ENCODE measurements at places on chromosomes 6 and 20.

DNA sequence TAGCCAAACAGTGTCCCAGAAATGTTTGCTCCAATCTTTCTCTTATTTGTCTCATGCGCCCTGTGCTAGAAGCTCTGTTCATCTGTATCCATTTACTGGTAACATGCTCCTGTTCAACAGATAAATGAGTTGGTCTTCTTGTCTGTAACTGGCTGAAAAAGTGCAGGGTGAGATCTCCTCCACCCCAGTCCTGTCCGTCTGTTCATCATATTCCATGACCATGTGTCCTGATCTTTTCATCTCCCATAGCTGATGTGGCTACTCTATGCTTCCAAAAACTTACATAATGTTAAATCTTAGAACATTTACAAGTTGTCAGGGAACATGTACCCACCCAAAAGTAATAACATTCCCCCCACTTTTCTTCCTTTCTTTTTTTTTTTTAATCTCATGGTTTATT lies 31.8 kb upstream of the DSE start:
- DNase-seq, result no peak

- no peak for DNase-seq
Measured at GRCh38 chr6:3471711-3472110, 14.9 kb upstream of the SLC22A23 start.

GRCh38 chr6:106098383-106099234 lies 12.5 kb downstream of the PRDM1 start:
- DNase-seq, result peak; percentile 77

DNA sequence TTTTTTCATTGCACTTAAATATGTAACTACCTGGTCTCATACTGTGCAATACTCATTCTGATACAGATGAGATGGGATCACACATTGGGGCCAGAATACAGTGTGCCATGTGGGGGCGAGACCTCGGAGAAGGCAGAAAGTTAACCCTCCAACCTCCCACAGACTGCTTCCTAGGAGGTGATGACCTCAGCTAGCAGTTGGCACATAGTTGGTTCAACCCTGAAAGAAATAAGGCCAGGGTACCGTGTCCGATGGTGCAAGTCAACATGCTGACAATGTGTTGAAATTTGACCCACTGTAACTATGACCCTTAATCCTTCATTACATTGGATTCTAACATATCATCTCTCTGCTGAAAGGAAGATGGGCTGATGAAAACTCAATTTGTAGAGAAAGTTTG lies 61.9 kb downstream of the GJA10 start:
- DNase-seq, result no peak

DNA sequence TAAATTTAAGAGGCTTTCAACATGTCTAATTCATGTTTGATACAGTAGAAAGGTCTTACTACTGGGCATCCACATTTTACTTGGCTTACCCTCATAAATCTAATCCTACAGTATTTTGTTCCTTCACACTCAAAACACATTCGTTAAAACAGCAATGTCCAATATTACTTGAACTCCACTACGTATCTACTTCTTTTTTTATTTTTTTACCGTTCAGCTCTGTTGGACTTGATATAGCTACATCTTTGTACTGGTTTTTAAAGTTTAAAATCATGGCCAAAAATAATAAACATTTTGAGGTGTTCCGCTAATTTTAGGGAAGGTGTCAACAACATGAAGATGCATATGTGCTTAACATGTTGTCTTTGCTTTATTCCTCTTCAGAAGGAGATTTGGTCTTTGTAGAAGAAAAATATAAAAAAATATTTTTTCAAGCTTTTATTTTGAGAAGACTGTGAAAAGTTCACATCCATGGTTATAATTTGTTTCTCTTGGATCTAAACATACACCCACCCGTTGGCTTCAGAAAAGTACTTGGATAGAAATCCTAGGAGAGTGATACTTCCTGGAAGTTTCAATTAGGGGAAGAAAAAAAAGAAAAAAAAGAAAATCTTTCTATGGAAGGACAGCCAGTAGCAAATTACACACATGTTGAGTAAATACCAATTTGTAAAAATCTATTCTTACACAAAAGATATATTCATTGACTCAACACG lies 71.5 kb downstream of the EPB41L2 start:
- no peak for DNase-seq

DNA sequence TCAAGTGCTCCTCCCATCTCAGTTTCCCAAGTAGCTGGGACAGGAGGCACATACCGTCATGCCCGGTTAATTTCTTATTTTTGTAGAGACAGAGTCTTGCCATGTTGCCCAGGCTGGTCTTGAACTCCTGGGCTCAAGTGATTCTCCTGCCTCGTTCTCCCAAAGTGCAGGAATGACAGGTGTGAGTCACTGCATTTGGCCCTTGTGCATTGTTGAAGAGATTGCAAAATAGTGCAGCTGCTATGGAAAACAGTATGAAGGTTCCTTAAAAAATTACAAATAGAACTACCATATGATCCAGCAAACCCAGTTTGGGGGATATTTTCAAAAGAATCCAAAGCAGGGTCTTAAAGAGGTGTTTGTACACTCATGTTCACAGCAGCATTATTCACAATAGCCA lies 69.1 kb downstream of the GJA10 start:
- no peak for DNase-seq

- no peak for DNase-seq
Measured at GRCh38 chr20:43383026-43383795, 74.5 kb upstream of the SRSF6 start.
